Nephron progenitor cell (in vitro differentiated cells): ENCODE measurements at places on chromosomes 16 and 17.
A peak's percentile ranks its signal among the peaks of the same experiment; 100 is the strongest.

DNA sequence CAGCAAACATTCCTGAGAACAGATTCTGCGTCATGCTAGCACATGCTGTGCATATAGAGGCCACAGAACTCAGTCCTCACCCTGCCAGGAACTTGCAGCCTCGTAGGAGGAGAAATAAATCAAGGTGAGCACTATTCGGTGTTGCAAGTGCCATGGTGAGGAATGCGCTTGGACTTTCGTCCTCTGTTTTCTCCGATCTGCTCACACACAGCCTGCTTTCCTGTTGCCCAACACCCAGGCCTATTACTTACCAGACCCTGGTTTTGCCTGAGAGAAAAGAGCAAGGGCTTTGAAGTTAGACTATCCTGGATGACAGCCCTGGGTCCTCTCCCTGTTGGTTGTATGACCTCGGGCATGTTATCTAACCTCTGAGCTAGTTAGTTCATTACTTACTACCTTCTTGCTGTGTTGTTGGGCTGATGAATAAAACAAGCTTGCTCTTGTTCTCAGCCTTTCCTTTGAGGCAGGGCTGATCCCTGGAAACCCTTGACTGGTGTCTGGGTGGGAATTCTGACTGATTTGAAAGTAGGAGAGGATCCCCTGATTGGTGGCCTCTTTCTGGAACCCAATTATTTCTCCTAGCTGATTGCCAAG is 2.9 kb downstream of the ACSF2 start:
- no peak for DNase-seq

DNA sequence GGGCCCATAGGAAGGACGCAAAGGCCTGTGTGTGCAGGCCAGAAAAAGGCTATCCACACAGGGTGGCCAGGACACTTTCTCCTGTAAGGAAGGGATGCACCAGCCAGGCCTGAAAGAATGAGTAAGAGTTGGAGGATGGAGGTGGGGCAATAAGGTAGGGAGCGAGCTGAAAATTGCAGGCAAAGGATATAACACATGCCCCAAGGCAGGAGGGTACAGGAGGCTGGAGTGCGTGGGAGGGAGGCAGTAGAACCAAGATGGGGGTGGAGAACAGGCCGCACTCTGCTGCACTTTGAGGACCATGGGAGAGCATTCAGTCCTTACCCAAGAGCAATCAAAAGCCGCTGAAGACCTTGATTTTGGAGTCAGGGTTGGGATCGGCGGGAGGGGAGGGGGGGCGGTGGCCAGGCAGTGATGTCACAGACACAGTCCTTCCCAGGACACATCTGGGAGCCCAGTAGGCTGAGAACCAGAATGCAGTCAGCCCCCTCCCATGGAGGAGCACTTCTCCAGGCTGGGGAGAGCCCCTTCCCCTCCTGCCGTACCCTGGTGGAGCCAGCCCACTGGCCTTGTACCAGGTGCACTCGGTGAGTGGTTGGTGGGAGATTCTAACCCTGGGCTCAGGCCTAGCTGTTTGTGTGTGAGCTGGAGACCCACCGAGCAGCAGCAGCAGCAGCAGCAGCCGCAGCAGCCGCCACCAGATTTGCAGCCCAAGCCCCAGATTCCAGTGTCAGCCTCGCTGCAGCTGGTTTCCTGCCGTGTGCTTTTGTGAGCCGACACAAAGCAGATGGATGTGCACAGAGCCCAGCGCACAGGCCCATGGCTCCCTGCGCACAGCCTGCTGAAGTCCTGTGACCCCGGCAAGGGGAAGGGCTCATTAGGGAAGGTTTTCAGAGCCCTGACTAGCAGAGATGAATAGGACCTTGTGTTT is 17.5 kb downstream of the ANKRD40 start:
- no peak for DNase-seq

- DNase-seq, result no peak
Observed at GRCh38 chr17:63561819-63562218, 11.5 kb downstream of the DCAF7 start.

DNA sequence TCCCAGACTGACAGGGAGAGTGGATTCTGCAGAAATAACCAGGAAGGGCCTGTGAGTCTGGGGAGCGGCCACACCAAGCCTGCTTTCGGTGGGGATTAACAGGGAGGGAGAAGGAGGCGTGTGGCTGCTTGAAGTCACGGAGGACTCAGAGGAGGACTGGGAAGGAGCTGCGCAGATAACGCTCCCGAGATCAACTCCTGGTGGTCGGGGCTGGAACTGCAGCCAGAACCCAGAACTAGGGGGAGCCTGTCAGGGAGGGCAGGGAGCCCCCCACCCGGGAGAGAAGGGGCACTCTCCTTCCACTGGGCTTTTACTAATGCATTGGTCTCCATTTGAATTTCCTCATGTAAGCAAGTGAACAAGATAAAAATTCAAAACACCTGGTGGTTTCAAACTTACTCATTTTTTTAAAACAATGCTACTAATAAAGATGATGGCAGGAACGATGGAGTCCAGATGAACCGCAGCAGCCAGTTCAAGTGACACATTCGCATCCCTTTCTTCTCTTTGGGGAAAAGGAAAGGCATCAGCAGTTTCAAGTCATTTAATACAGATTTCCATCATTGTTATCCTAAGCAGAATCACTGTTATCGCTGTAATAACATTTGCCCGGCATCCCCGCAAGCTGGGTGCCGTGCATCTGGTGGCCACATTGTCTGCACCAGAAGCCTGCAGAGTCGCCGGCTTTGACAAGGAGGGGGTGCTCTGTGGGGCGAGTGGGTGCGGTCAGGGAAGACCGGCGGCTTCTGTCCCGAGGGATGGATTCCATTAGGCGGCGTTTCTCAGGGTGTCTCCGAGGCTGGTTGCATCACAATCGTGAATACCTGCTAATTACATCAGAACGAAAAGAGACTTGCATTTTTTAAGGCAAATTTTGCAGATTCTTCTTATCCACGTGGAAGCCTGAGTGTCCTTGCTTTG is 183.0 kb downstream of the FOXL1 start:
- DNase-seq, result peak; percentile 84

DNA sequence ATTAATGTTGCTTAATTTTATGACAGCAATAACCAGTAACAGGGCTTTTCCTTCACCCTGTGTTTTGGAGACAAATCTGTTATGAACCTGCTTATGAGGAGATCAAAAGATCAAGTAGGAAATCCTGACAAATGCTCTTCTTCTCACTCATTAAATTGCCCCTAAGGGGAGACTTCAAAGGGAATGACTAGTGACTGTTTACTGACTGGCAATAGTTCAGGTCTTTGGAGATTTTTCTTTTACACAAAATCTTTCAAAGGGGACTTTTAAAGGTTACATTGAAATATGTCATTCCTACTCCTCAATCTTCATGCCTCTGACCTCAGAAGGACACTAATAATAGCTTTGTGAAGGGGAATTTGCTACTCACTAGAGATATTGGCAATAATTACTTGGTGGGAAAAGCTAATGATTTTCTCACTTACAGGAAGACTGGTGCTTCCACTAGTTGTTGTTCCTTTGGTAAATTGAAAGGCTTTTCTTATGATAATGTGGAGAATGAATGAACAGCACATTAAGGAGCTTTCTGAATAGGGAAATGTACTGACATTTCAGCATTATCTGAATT is 292.9 kb upstream of the CA10 start:
- DNase-seq, result no peak

GRCh38 chr16:21708533-21709115 is 44.9 kb downstream of the OTOA start:
- DNase-seq, result peak; percentile 83

GRCh38 chr17:33229499-33229898 is 63.6 kb downstream of the ASIC2 start:
- no peak for DNase-seq

- DNase-seq, result no peak
Observed at GRCh38 chr16:49349446-49350168, 24.0 kb upstream of the C16orf78 start.

- no peak for DNase-seq
Observed at GRCh38 chr16:83853834-83854233, 45.1 kb upstream of the MLYCD start.

DNA sequence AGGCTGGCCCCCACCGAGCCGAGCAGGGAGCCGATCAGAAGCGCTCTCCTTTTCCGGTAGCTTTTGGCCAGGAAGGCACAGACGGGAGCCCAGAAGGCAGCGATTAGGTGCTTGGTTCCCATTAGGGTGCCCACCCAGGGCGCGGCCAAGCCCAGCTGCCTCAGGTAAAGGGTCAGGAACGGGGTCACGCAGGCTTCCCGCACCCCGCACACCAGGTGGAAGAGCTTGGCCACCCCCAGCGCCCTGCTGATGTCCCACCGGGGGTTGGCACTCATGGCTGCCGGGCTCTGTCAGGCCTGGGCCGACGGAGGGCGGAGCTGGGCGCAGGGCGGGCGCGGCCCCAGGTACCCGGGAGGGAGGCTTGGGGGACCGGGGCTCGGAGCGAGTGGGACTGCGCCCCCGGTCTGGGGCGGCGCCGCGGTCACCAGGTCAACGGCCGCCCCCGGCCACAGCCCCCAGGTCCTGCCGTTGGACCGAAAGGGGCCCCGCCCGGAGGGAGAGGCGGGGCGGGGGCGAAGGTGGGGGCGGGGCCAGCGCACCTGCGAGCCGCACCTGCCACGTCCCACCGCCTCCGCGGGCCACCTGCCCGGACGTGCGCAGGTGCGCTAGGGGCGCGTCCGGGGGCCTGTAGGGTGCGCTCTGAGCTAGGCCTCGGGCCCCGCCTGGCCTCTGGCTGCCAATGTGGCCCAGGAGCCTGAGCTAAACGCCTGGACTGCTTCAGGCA is at the start of gene MFSD6L:
Gene MFSD6L (minus strand): TSS at position 520 of the 724 bp plus-strand sequence. CDS start 245 bp downstream, at position 275.
- peak; percentile 34 for DNase-seq

DNA sequence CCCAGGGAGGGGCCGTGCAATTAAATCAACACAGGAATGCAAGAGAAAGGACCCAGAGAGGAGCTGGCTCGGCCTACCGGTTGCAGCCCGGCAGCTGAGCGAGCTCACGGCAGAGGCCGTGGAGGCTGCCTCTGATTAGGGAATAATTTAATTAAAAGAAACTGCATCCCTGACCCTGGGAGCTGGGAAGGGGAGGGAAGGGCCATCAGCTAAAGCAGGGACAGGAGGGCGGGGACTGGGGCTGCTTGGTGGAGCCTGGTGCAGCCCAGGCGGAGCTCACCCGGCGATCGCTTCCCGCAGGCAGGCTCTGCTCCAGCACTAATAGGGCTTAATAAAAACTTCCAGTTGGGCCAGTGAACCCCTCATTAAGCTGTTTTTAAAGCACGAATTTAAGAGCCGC is 43.4 kb downstream of the LMF1 start:
- no peak for DNase-seq

DNA sequence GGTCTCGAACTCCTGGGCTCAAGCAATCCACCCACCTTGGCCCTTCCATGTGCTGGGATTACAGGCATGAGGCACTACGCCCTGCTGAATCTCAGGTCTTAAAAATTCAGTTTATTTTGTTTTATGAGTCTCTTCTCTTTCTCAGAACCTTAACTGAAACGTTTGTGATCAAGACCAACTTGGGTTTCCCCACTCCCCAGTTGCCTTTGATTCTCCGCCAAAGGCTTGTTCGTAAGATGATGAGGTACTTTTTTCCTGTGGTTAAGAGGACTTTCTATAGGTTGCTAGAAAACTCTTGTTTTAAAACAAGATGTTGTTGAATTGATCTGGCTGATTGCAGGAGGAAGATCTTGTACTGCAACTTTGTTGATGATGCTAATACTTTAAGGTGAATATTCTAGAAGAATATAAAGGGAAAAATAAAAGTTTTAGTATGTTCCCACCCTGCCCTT is 11.7 kb downstream of the ABCC1 start:
- DNase-seq, result no peak

GRCh38 chr16:14194721-14195120 is 123.6 kb downstream of the MRTFB start:
- no peak for DNase-seq

GRCh38 chr16:26598061-26598460 is 468.7 kb upstream of the C16orf82 start:
- no peak for DNase-seq

DNA sequence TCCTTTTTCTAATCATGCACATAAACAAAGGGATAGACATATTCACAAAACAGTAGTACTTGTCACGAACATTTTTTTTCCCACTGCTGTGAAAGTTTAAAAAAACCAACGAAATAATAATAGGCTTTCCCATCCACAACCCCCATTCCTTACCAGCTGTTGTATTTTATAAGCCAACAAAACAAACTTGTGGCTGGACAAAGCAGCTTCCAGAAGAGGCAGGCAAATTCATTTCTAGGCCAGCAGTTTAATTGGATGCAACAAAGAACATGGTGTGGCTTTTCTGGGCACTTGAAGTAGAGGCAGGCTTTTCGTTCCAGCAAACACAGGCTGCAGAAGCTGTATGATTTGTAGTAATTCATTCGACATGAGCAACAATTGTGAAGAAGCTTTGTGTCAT is 56.0 kb upstream of the FAM20A start:
- DNase-seq, result no peak

DNA sequence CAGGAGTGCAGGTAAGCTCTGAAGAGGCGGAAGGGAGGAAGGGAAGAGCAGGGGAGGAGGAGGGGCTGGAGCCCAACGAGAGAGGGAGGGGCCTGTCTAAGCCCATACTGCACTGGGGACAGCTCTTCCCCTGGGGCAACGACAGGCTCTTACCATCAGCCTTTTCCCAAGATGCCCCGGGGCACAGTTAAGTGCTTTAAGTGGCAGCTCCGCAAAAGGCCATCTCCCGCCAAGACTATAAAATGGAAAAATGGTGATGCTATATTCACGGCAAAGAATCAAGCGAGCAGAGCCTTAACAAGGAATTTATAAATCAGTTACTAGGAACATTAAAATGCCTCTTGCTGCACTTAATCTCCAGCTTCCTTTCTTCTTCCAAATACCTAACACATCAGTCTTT is 110.2 kb upstream of the NLRP1 start:
- DNase-seq, result no peak

GRCh38 chr16:19488213-19488640 is 33.7 kb downstream of the GDE1 start:
- DNase-seq, result no peak

GRCh38 chr16:75942936-75943335 is 216.6 kb upstream of the CPHXL start:
- no peak for DNase-seq

DNA sequence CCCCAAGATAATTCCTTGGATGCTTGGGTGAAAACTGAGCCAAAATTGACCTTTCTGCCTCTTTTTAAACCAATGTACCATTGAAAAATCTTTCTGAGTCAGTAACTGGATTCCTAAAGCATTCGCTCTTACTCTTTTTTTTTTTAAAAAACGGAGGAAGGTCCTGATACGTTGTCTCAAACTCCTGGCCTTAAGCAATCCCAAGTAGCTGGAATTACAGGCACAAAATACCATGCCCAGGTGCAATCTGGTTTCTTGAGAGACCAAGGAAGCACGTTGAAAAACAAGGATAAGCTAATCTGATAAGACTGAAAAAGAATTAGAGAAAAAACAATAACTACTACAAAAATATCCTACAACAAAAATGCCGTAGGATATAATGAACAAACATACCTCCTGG is 136.5 kb downstream of the SSH2 start:
- DNase-seq, result no peak
